ENCODE measurements at places on chromosomes 5 and 9.
A peak's percentile ranks its signal among the peaks of the same experiment; 100 is the strongest.

- no peak for DNase-seq
Observed at GRCh38 chr5:121033334-121033733, 569.2 kb downstream of the PRR16 start.

GRCh38 chr5:111585946-111586345, 73.6 kb upstream of the STARD4 start:
- DNase-seq = no peak

DNA sequence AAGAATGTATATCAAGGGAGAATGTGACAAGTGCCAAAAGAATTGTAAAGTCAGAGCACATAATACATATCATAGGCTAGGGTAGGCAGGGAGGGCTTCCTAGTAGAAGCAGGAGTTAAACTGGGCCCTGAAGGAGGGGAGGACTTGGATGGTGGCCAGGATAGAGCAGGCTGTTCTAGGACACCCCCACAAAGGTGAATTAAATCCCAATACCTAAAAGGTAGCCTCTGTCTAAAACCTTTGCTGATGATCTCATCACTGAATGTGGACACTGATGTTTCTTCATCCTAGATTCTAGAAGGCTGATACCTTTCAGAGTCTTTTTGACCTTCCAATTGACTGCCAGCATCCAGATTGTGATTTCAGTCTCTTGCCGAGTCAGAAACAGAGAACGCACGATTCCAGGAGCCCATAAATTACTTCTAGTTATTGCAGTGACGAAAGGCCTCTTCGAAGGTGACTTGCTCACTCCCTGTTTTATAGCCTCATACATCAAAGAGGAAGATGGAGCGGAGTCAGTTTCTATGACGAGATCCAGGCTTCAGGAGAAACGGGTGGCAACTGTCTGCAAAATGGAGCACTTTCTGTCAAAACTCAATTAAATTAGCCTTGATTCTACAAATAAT, 43.2 kb downstream of the KIF4B start:
- no peak for DNase-seq

- no peak for DNase-seq
Observed at GRCh38 chr5:52710310-52710971, 77.3 kb upstream of the ITGA1 start.

DNA sequence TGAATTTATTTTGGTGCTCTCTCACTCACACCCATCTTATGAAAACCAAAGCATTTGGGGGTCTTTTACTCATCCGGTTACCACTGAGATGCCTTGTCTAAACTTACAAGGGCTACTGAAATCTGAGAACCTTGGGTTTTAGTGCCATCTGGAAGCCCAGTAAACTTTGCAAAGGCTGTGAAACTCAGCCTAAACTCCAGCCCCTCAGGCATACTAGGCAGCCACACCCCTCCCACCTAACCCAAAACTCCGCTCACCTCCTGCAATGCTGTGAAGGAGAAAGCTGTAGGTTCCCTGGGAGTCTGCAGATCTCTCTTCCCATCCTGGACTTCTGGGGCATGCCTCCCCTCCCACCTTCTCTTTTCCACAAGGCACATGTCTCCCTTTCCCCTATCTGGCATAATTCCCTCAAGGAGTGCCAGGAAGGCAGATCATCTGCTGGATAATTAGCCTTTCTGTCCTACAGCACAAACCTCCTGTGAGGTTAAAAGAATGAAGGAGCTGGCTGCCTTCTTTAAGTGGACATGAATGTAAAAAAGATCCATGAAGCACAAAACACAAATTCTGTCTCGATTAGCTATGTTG, 71.5 kb upstream of the ANXA1 start:
- no peak for DNase-seq

GRCh38 chr5:149267241-149267973, 4.3 kb upstream of the AFAP1L1 start:
- DNase-seq = no peak

DNA sequence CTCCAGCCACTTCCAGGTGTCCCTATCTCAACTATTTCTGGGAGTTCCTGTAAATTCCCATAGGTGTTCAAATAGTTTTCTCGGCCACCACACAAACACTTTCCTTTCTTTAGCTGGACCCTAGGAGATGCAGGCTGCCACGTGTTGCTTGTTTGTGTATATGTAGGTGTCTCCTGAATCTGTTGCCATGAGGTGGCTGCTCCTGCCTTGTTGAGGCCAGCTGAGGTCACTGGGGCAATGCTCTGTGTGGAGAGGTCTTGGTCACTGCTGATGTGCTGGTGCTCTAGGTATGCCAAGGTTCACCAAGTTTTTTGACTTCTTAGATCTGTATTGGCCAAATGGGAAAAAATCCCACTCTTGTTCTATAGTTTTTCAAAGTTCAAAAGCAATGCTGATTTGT, 132.5 kb upstream of the CHD1 start:
- DNase-seq = no peak

DNA sequence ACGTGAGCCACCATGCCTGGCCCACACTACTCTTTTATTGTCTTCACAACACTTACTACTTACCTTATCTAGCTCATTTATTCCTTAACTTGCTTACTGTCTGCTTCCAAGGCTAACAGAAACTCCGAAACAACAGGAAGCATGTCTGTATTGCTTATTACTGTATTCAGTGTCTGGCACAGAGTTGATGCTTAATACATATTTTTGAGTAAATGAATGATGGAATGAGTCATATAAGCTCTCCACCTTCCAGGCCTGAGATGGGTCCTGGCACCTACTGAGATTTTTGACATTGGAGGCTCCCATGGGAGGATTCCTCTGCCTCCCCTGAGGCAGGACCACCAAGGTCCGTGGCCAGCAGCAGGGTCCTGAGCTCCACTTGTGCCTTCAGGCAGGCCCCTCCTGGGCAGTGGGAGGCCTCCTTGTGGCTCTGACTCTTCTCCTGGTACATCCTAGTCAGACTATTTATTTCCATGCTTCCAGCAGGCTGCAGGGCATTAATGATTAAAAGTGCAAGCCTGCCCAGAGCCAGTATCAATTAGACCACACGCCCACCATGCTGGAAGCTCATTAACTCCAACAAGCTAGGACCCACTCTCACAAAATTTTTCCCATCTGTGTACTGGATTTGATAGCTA, 76.5 kb upstream of the CTNNA1 start:
- no peak for DNase-seq

GRCh38 chr9:99012957-99013512, 69.3 kb downstream of the COL15A1 start:
- DNase-seq = no peak

DNA sequence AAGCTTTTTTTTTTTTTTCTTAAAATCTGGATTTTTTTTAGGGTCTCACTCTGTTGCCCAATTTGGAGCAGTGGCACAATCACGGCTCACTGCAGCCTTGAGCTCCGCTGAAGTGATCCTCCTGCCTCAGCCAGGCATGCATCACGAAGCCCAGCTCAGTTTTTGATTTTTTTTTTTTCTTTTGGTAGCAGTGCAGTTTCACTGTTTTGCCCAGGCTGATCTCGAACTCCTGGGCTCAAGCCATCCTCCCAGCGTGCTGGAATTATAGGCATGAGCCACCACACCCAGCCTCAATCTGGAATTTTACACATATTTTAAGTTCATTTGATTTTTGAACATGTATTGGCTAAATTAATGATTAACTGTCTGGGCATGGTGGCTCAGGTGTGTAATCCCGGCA, 36.3 kb downstream of the TRIO start:
- peak; percentile 1 for DNase-seq

GRCh38 chr5:84487963-84488362, 103.3 kb upstream of the EDIL3 start:
- DNase-seq = no peak

DNA sequence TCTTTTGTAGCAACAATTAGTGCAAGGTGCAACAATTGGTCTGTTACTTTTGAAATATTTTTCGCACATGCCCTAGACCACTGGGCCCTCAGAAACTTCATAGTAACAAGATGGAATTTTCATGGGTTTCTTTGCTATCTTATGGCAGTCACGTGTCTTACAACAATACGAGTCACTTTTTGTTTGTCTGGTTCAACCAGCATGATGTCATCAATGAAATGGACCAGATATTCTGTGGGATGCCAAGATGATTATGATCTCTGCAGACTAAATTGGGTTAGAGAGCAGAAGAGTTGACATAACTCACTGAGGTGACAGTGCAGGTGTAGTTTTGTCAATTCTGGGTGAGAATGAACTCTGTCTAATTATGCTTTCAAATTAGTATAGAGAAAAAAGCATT, 239.6 kb upstream of the RIOK2 start:
- no peak for DNase-seq

- peak; percentile 44 for DNase-seq
Observed at GRCh38 chr5:83714810-83715209, 5.8 kb downstream of the HAPLN1 start.

DNA sequence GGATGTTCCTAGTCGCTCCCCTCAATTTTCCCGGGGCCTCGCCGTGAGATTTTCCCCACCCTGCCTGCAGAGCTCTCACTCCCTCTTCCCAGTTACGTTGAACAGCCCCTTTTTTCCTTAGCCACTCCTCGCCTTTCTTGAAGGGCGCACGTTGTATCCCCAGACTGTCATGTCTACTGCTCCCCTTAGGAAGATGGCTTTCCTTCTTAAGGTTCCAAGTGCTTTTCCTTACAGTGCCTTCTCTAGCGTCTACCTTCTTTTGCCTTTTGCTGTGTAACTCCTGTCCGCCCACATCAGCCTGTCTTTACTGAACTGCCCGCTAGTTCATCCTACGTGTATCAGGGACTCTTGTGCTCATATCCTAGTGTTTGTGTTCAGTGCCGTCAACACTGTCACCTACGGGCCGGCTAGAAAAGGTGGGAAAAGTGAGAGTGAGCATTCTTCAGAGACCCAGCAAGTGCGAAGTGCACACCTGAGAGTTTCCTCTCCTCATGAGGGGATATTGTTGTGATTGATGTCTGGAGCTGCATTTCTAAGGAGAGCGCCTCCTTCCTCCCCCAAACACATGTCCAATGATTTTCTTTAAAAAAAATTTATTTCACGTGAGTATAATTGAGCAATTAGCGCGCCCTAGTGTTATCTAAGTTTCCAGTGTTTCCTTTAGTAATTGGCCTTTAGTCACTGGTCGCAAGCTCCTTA, 764 bp downstream of the CAMLG start:
- DNase-seq = peak; percentile 58

DNA sequence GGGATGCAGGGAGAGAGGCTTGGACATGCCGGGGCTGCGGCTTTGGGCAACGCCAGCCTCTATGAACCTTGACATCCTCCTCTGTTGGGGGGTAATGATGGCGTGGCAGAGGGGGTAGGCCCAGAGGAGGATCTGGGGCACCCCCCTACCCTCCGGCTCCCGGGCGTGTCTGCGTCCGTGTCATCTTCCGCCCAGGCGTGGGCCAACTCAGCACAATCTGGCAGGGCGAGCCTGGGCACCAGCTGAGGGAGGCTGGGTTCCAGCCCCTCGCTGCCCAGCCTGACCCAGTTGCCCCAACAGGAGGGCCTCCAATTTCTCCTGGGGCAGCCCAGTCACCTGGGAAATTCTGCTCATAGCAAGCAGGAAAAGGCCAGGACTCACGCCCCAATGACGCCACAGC, 62.9 kb upstream of the IL17B start:
- no peak for DNase-seq

- DNase-seq = peak; percentile 60
Observed at GRCh38 chr5:142874540-142874939, 104.4 kb downstream of the ARHGAP26 start.

GRCh38 chr5:133052317-133053175, 733 bp downstream of the HSPA4 start:
- DNase-seq = peak; percentile 18

DNA sequence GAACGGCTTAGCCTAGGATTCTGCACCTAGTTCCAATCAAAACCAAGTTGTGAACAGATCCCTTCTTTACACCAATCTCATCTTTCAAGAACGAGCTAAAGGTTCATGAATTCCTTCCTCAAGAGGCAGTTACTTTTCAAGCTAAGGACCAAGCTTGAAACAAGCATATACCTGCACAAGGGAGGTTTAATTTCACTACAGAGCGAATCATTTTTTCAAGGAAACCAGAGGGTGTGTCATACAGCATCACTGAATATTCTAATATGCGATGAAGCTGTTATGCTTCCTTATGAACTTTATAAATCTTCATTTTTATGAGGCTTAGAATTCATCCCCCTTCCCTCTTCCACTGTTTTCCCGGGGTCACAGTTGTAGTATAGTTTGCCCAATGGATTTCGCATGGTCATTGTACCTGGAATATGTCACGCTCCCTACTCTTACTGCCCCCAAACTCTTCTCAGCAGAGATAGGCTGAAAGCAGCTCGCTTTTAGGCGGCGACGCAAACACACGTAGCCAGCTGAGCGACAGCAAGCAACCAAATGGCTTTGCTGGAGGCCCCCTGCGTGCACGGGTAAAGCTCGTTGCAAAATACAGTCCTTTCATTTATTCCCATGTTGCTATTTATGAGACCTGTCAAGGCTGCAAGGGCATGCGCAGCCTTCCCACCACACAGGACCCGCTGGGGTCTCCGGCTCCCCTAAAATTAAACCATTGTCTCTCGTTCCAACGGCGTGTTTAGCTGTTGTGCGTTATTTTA, 832 bp downstream of the LMBRD2 start:
- DNase-seq = peak; percentile 61

GRCh38 chr5:50564079-50564478, 102.4 kb upstream of the PARP8 start:
- no peak for DNase-seq

GRCh38 chr5:6084376-6084775, 294.0 kb downstream of the MED10 start:
- no peak for DNase-seq

DNA sequence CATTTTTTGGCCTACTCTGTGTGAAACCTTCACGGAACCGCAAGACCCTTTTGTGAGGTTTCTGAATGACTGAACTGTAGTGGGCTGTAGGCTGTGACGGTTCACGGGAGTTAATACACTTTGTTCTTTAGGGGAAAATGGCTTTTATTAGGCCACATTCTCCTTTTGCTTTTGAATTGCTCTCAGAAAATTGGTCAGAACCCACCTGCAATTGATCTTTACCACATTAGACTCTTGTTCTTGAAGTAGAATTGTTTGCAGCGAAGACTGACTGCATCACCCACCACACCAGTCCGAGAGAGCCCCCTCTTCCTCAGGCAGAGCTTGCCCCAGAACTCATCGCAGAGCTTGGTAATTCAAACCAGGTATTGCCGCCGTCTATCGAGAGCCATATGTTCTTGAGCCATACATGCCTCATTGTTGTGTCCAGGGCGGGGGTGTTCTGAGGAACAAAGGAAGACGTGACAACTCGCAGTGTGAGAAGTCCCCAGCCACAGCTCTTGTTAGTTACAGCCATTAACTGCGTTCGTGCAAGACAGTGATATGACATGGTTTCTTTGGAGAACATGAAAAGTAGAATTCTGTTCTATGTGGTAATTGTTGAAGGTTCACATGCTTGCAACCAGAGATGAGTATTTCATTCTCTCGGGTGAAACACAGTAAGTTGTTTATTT, 166.4 kb upstream of the OTULINL start:
- DNase-seq = no peak

- no peak for DNase-seq
Observed at GRCh38 chr5:178786859-178787499, 56.5 kb upstream of the ZNF354A start.

GRCh38 chr9:111000202-111000601, 38.1 kb downstream of the LPAR1 start:
- DNase-seq = no peak

GRCh38 chr5:2139478-2139877, 256.8 kb upstream of the IRX4 start:
- no peak for DNase-seq
